Activated naive CD8-positive, alpha-beta T cell treated with anti-CD3 and anti-CD28 coated beads, Interleukin-2, amount 10 ng/mL, durations not matched to agents 7 days and 5 days (primary cell): ENCODE measurements at places on chromosomes 5 and 9. TPM values are rescaled to one million over a fixed set of nuclear protein-coding genes. Genes with fewer than 3 reads are reported as not detected.

DNA sequence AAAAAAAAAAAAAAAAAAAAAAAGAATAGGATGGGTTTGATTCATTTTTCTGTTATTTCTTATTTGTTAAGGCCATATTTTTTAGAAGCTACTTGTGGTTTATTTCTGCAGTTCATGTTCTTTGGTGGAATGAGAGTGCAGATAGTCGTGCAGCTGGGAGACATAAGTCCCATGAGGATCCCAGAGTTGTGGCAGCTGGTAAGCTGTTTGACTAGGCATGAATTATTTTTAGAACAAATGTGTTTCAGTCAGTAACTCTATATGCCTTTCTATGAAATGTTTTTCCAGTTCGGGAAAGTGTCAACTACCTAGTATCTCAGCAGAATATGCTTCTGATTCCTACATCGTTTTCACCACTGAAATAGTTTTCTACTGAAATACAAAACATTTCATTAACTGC, 5.0 kb upstream of the NIPSNAP3B start:
- no peak for DNase-seq

DNA sequence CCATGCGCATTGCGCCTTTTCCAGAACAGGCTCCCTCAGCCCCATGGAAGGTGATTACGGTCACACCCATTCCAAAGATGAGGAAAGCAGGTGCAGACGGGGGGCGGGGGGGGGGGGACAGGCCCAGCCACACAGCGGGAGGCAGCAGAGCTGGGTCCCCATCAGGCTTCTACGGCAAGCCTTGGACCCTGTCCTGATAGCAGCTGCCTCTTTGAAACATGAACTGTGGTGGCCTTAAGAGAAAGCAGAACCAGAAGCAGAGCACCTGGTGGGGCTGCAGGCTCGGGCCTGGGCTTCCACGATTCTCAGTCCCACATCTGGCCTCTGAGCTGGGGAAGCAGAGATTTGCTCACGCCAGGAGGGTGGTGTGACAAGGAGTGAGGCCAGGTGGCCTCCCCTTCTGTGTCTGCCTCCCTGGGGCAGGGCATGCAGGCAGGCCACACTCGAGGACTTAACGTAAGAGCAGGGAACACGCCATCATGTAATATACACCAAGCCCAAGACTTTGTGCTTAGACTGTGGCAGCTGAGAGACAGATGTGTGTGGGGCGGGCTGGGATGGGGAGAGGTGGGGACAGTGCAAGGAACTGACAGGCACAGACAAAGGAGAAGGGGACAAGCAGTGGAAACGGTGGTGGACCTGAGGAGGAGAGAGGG, 14.2 kb upstream of the PHYKPL start:
- DNase-seq = no peak

DNA sequence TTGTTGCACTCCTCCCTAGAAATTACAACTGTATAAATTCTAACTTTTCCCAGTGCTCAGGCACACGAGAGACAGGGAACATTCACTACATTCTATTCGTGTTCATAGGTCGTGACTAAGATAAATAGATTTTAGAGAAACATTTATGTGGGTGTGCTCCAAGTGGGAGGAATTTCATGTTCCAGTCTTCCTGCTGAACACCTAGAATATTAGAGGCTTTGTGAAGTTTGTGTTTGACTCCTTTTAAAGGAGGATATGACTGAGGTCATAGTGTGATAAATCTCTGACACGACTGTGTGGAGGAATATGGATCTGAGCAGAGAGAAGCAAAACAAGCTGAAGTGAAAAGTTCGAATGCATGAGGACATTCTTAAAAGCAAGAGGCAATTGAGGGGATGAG, 355.3 kb downstream of the ZSWIM6 start:
- DNase-seq = no peak

DNA sequence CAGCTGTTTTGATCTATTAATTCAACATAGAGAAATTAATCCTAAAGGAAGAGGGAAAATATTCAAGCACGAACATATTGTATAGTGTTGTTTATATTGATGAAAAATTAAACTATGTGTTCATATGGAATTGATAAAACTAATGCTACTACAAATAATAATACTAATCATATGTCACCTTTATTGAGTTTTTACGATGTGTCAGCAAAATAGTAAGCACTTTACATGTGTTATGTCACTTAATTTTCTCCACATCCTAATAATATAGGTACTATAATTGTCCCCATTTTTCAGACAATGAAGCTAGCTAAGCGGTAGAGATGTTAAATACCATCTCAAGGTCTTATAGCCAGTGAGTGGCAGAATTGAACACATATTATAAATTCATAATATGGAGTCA, 2008.5 kb upstream of the WWC1 start:
- no peak for DNase-seq

DNA sequence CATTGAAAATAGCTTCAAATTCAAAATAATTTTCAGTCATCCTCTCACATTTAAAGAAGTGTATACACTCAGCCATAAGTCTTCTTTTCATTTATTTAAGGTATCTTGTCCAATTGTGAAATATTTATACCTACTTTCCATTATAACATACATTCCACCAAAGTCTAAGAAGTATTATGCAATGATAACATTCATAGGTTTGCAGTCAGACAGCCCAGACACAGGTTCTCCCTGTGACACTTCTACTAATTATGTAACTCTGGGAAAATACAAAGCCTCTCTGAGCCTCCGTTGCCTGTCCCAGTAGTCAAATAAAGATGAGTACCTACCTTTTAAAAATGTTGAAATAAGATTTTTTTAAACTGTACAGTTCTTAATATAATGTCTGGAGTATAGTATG, 320.9 kb upstream of the RPS23 start:
- no peak for DNase-seq

DNA sequence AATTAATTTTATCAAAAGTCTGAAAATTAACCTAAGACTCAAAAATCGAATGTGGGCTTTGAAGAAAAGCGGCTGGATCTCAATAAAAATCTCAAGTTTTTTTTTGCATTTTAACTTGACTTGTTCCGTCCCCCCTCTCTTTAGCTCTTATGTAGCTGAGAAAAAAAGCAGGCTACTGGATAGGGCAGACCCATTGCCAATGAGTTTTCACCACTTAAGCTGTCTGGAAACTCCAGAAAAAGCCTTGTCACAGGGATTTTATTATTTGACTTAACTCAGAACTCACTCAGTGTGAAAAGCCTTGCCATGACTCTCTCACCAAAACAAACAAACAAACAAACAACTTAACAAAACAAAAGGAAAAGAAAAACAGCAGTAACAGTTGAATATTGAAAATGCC, 247.4 kb downstream of the CDH9 start:
- no peak for DNase-seq

The TAF11L14 gene
- total RNA-seq = not detected

DNA sequence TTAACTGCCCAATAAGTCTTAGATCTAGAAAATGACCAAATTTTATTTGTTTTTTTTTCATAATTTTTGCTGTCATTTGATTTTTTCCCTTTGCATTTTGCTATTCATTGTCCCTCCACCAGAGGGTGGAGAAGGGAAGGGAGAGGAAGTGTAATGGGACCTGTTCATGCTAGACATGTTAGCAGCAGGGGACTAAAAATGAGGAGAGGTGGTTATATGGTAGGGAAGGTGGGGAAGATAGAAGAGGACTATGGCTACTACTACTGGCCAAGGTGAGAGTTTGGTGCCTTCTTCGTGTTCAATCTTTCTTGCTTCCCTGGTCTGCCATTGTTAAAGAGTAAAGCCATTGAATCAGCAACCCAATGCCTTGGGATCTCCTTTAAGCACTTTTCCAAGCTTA, 6.4 kb downstream of the GRIA1 start:
- DNase-seq = no peak

DNA sequence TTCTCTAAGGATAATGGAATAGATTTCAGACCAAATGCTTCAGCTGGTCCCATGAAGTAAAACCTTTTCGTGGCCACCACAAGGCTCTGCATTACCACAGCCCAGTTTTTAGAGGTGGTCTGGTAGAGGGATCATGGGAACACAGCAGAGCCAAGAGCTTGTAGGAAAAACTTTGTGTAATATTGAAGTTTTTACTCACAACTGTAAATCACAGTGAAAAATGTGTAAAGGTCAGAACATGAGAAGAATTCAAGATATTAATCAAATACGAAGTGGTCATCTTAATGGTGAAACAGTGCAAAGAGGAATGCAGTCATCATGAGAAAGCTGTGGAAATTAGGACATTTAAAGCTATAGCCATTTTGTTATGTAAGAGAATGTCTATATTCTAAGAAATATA, 197.5 kb downstream of the NPR3 start:
- no peak for DNase-seq

The DOK3 gene
- 6.0 TPM for total RNA-seq

DNA sequence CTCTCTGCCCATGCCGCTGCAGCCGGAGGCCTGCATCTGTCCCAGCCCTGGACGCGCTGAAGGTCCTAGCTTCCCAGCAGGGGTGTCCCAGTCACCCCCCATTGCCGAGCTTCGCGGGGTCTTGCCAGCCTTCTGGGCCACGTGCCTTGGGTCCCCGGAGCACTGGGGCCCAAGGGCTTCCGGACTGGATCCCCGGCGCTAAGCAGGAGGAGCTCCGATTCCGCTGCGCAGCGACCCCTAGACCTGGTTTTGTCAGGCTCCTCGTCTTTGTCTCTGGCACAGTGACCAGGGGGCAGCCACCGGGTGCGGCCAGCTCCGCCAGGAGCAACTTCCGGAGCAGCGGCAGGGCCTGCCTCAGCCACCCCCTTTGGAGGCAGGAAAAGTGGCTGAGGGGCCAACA, 3.3 kb upstream of the IRX1 start:
- no peak for DNase-seq

The SOX30 gene
- 0.09 TPM for total RNA-seq

- DNase-seq = no peak
Observed at GRCh38 chr9:84796404-84796803, 126.9 kb downstream of the NTRK2 start.

The DNM1 gene
- 1.4 TPM for total RNA-seq

GRCh38 chr9:113154946-113155345, 4.1 kb downstream of the SLC31A2 start:
- no peak for DNase-seq

The PCDHGC5 gene
- total RNA-seq = not detected

DNA sequence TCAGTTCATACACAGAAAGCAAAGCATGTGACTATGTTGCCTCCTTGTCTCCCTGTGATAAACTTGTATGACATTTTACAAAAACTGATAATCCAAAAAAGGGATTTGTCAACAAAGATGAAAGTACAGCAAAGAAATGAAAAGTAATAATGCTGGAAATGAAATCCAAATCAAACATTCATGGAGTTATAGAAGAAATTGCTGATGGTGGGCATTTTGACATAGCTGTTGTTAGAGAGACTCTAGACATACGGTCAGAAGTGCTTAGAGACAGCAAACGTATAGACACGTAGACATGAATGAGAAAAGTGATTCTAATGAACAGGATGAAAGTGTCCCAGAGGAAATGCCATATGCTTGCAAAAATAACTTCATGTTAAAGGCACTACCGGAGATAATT, 186.9 kb upstream of the RGMB start:
- no peak for DNase-seq

DNA sequence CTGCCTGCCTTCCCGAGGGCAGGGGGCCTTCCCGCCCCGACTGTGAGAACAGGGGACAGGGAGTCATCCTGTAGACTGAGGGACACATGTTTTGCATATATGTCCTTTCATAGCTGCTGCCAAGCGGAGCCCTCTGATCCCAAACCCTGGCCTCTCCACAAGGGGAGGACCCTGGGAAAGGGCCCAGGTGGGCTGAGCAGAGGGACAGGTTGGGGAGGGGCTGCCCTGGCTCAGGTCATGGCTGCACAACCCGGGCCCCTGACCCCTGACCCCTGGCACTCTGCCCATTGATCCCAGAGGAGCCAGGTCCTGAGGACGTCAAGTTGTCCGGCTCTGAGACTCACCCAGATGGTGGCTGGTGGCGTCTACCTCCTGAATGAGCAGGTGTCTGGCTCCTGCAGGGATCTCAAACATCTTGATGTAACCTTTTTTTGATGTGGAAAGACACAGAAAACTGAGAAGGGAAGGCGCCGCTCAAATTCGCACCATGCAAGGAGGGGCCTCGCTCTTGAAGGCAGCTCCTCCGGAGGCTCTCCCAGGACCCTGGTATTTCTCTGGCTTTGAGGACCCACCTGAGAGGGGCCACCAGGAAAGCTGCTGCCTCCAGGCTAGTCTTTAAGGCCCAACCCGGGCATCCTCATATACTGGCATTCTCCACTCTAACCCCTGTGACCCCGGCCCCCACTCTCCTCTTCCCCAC, 71.9 kb downstream of the ZNF354C start:
- no peak for DNase-seq

The NFIL3 gene
- total RNA-seq = 19.2 TPM

DNA sequence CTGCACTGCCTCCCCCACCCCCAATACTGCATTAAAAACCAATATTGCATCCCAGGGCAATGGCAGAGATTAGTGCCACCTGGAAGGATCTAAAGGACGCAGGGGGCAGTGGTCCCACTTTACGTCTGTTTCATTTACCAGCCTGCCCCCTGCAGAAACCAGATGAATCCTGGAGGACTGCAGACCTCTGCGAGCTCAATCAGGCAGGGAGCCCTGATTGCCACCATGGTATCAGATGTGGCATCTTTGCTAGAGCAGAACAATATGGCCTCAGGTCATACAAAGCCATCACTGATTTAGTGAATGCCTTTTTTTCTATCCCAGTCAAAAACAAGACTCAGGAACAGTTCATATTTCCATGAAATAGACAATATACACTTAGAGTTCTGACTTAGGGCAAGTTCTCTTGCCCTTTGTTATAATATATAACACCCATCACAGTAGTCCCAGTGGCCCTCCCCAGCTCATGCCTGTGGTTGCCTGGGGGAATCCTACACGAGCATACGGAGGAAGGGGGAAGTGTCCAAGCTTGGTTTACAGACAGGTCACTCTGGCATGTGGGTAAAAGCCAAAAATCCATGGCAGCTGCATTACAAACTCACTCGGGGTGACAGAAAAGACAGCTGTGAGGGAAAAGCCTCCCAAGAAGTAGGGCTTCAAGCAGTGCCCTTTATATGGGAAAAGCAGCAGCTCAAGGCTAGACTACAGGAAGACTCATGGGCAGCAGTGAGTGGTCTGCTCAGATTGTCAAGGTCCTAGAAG, 85.1 kb downstream of the MED27 start:
- DNase-seq = no peak

The STOM gene
- 95.4 TPM for total RNA-seq

- no peak for DNase-seq
Observed at GRCh38 chr5:142186857-142187594, 78.4 kb downstream of the NDFIP1 start.

- DNase-seq = no peak
Observed at GRCh38 chr5:111408817-111409216, 103.5 kb downstream of the STARD4 start.

GRCh38 chr5:125357660-125358059, 611.2 kb upstream of the ZNF608 start:
- no peak for DNase-seq

The LEAP2 gene
- 4.4 TPM for total RNA-seq

DNA sequence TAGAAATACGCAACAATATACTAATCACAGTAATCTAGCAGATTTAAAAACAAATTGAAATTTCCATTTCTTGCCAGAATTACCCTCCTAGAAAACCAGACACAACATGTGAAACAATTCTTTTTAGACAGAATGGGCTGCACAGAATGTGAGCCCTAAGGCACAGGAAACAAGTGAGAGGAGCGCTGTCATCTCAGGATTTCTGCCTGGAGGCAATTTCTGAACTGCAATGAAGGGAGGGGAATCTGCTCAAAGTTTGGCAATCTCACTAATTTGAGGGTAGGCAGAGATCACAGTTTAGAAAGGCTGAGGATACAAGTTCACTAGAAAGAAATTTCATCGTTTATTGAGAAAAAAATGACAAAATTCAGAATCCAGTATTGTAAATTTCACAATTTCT, 70.3 kb downstream of the INIP start:
- DNase-seq = no peak
